ENCODE measurements at places on chromosomes 12 and 14. TPM values are rescaled to one million over a fixed set of nuclear protein-coding genes. Genes with fewer than 3 reads are reported as not detected.
A peak's percentile ranks its signal among the peaks of the same experiment; 100 is the strongest.

GRCh38 chr14:38285962-38286361 is 30.1 kb upstream of the CLEC14A start:
- no peak for DNase-seq
- no peak overlapping the region for H3K4me3 ChIP-seq
- H3K27ac ChIP-seq: no peak overlapping the region
- H3K4me1 ChIP-seq: peaks cover 3% of the 10 kb centered on the region

- H3K36me3 ChIP-seq: no peaks in the 10 kb centered on the region
- no peaks in the 10 kb centered on the region for H3K27me3 ChIP-seq
- H3K4me1 ChIP-seq: no peaks in the 10 kb centered on the region
- H3K27ac ChIP-seq: no peak overlapping the region
- DNase-seq: no peak
Measured at GRCh38 chr12:2256915-2257314, 204.1 kb downstream of the CACNA1C start.

The LRP1-AS gene
- not detected for total RNA-seq

The HOXC6 gene
- 1.9 TPM for total RNA-seq

The PLEKHH1 gene
- total RNA-seq: 49.1 TPM

The SIX6 gene
- 0.31 TPM for total RNA-seq

- H3K27ac ChIP-seq: no peak overlapping the region
- no peaks in the 10 kb centered on the region for H3K27me3 ChIP-seq
- H3K4me1 ChIP-seq: no peaks in the 10 kb centered on the region
- H3K36me3 ChIP-seq: no peaks in the 10 kb centered on the region
- DNase-seq: no peak
Measured at GRCh38 chr12:54625598-54625997, 9.1 kb downstream of the LACRT start.

The TAS2R46 gene
- 3.2 TPM for total RNA-seq

DNA sequence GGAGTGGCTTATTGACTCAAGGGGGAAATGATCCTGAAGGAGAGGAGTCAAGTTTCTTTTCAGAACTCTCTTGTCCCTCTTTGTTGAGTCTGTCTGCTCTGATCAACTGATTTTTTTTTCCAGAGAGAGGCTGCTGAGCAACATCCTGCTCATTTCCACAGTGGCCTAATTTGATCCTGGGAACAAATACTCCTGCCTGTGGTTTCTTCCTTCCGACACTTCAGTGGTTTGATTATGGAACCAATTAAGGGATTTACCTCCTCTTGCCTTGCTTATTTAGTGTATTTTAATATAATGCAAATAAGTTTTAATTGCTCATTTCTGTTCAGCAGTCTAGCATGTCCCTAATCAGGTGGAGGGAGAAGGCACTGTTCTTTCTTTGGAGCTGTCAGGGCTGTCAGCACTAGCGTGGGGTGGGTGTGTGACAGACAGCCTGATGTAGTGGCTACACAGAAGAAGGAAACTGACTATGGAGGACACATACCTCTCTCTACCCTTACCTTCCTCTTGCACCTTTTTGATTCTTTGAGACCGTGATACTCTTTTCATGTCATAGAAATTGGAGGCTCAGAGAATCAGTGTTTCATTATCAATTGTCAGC is 344.9 kb upstream of the STXBP6 start:
- H3K36me3 ChIP-seq: no peaks in the 10 kb centered on the region
- no peaks in the 10 kb centered on the region for H3K27me3 ChIP-seq
- H3K4me1 ChIP-seq: no peaks in the 10 kb centered on the region
- H3K27ac ChIP-seq: no peak overlapping the region
- H3K4me3 ChIP-seq: no peak overlapping the region

GRCh38 chr14:75032939-75033338 is 18.3 kb downstream of the MLH3 start:
- no peaks in the 10 kb centered on the region for H3K36me3 ChIP-seq
- DNase-seq: no peak
- H3K4me1 ChIP-seq: no peaks in the 10 kb centered on the region
- no peak overlapping the region for H3K27ac ChIP-seq
- H3K4me3 ChIP-seq: no peak overlapping the region

GRCh38 chr14:84458881-84459280 is 1071.1 kb upstream of the FLRT2 start:
- no peak for DNase-seq
- H3K4me1 ChIP-seq: no peaks in the 10 kb centered on the region
- no peak overlapping the region for H3K4me3 ChIP-seq
- H3K36me3 ChIP-seq: no peaks in the 10 kb centered on the region

The DCN gene
- 144 TPM for total RNA-seq

The SMCO3 gene
- not detected for total RNA-seq

The CDK17 gene
- 91.5 TPM for total RNA-seq

DNA sequence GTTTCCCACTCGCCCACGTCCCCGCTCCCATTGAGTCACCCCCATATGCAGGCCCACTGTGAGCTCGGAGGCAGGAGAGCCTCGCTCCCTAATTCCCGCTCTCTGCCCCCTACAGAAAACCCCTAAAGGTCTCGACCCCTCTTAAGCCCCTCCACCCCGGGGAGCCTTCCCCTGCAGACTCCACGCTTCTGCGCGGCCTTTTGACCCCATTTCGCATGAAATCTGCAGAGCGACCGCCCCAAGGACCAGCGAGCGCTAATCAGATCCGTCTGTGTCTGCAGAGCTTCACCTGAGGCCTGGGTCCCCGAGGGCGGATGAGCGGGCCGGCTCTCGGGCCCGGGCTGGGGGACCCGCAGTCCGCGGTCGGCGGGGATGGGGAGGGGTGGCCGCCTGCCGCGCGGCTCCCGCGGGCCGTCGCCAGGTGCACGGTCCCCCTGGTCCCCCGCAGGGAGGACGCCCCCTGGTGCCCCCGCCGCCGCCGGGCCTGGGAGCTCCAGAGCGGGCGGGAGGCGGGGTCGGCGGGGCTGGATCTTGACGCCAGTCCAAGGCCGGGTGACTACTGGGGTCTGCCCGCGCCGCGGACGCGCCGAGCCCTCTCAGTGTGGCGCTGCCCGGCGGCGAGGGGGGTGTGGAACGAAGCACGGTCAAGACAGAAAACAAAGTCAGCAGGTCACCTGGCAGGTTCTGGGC is 10.1 kb downstream of the BMP4 start:
- H3K27me3 ChIP-seq: no peaks in the 10 kb centered on the region
- H3K36me3 ChIP-seq: no peaks in the 10 kb centered on the region
- no peaks in the 10 kb centered on the region for H3K4me1 ChIP-seq
- peak overlapping the region; percentile 37 for H3K4me3 ChIP-seq
- DNase-seq: no peak

The GLIPR1 gene
- 4.3 TPM for total RNA-seq

The CIROP gene
- total RNA-seq: not detected

DNA sequence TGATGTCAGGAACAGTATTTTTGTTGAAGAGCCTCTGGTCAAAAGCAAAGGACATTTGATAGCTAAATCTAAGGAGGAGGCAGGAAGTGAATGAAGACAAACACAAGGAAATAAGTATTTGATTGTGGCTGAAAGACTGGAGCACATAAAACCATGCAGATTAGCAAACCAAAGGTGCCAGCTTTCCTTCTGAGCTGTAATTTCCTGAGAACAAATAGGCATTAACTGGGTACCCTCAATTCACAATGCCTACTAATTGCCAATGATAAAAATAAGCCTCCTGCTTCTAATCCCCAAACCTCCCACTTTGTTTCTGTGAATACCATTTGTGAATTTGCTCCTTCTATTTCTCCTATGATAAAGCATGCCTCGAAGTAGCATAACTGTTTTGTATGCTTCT is 1279.6 kb upstream of the USP15 start:
- H3K27ac ChIP-seq: no peak overlapping the region
- H3K36me3 ChIP-seq: no peaks in the 10 kb centered on the region
- no peak overlapping the region for H3K4me3 ChIP-seq
- H3K27me3 ChIP-seq: no peaks in the 10 kb centered on the region
- no peak for DNase-seq

- no peak overlapping the region for H3K27ac ChIP-seq
- no peak overlapping the region for H3K4me3 ChIP-seq
- H3K4me1 ChIP-seq: peaks cover 3% of the 10 kb centered on the region
Measured at GRCh38 chr12:65595016-65595560, 229.2 kb upstream of the HMGA2 start.

The DDX23 gene
- 85.0 TPM for total RNA-seq

The MORN3 gene
- total RNA-seq: 46.1 TPM

- no peak for DNase-seq
- no peaks in the 10 kb centered on the region for H3K4me1 ChIP-seq
- no peaks in the 10 kb centered on the region for H3K27me3 ChIP-seq
- no peak overlapping the region for H3K27ac ChIP-seq
- no peaks in the 10 kb centered on the region for H3K36me3 ChIP-seq
- H3K4me3 ChIP-seq: no peak overlapping the region
Measured at GRCh38 chr14:58915646-58916045, 272.8 kb upstream of the DAAM1 start.

DNA sequence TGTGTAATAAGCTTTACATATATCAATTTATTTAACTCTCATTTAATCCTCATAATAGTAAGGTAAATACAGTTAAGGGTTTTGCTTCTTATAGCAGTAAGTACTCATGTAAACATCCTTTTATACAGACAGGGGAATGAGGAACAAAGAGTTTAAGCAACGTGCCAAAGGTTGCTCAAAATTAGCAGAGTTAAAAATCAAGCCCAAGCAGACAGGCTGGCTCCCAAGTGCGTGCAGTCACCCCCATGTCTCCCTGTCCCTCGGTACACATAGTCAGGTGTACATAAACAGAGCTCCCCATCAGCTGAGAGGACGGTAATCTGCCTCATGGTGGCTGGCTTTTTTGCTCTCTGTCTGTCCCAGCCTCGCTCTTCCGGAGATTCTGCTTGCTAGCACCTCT is 126.4 kb downstream of the DERA start:
- no peak for DNase-seq

DNA sequence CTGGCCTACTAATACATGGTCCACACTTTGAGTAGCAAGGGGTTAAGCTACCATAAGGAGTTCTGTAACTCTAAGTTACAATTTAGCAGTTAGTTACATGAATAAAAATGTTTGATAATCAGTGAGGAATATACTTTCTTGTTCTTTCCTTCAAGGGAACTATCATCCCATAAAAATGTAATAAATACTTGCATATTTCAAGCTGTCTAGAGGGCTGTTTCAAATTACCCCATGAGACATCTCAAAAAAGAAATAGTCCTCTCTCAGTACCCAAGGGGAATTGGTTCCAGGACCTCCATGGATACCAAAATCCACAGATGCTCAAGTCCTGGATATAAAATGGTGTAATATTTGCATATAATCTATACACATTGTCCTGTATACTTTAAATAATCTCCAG is 48.7 kb upstream of the GNG2 start:
- no peak overlapping the region for H3K4me3 ChIP-seq
- H3K27ac ChIP-seq: no peak overlapping the region
- no peak for DNase-seq
- no peaks in the 10 kb centered on the region for H3K4me1 ChIP-seq
- H3K27me3 ChIP-seq: no peaks in the 10 kb centered on the region
- H3K36me3 ChIP-seq: no peaks in the 10 kb centered on the region

DNA sequence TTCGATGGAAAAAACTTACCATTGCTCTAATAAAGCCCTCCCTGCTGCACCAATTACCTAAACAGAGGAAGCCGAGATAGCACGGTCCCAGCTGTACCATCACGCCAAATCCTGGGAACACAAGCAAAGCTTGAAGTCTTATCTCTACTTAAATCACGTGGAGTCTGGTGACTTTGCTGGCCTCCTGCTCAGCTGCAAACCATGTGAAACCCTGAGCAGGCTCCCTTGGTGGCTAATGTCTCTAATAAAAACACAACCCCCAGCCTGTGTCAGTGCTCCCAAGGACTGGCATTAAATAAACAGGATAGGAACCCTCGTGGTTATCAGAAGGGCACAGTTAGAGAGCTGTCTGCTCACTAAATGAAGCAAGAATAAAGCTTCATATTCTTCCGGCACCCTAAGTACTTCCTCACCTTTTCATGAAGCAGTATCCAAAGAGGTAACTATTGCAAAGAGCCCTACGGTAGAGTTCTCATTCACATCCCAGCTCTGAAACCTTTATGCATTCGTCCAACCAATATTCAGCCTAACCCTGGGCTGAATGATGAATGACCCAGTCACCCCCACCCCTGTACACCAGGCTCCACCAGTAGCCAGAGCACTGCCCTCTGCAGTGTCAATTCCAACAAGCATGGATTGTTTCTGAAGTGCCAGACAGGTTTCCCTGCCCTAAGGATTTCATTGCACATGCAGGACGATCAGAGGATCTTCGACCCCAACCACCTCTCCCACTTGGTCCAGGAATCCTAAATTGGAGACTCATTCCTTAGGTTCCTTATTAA is 452.7 kb upstream of the TMPO start:
- no peaks in the 10 kb centered on the region for H3K27me3 ChIP-seq
- no peak overlapping the region for H3K27ac ChIP-seq
- no peak overlapping the region for H3K4me3 ChIP-seq
- DNase-seq: no peak

DNA sequence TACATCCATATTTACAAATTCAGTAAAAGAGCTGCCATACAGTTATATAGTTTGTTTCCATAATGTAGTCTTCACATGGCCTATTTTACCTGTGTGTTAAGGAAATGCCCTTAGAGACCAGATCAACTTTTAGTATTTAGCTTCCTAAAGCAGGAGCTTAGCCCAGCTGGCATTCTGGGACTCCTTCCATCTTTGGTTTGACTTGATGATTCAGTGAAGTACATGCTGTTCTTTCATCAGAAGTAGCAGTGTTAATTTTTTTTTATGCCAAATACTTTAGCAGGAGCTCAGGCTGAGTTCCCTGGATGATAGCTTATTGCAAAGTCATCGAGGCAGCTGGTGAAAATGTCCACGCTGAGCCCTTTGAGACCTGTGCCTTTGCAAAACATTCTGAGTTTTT is 101.0 kb downstream of the FOXG1 start:
- H3K4me1 ChIP-seq: no peaks in the 10 kb centered on the region
- DNase-seq: no peak
- H3K36me3 ChIP-seq: no peaks in the 10 kb centered on the region
- no peak overlapping the region for H3K4me3 ChIP-seq
- H3K27me3 ChIP-seq: no peaks in the 10 kb centered on the region
- H3K27ac ChIP-seq: no peak overlapping the region

GRCh38 chr14:91273885-91274273 is 29.4 kb upstream of the GPR68 start:
- H3K4me1 ChIP-seq: peaks cover 38% of the 10 kb centered on the region
- no peak for DNase-seq
- H3K27ac ChIP-seq: no peak overlapping the region
- H3K36me3 ChIP-seq: no peaks in the 10 kb centered on the region
- no peak overlapping the region for H3K4me3 ChIP-seq

DNA sequence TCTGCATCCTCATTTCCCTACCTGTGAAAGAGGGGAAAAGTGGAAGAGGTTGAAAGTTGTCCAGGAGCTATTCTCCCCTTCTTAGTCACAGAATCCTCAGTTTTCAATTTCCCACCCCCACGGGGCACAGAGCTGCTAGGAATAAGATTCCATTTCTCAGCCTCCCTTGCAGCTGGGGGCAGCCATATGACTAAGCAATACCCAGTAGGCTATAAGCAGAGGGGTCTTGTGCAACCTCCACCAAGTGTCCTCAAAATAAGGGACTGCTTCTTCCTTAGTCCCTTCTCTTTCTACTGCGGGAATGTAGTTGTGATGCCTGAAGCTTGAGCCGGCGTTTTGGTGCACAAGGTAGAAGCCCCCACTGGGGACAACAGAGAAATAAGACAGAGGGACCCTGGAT is 40.9 kb downstream of the VWF start:
- no peaks in the 10 kb centered on the region for H3K27me3 ChIP-seq
- no peaks in the 10 kb centered on the region for H3K36me3 ChIP-seq
- H3K4me3 ChIP-seq: no peak overlapping the region
- no peak overlapping the region for H3K27ac ChIP-seq
- no peak for DNase-seq
- H3K4me1 ChIP-seq: peaks cover 10% of the 10 kb centered on the region

All from testis (tissue), 5 donors.